ENCODE measurements at places on chromosomes 4 and X.

GRCh38 chrX:17680732-17681413 is 56.4 kb upstream of the SCML1 start:
- DNase-seq: no peak

DNA sequence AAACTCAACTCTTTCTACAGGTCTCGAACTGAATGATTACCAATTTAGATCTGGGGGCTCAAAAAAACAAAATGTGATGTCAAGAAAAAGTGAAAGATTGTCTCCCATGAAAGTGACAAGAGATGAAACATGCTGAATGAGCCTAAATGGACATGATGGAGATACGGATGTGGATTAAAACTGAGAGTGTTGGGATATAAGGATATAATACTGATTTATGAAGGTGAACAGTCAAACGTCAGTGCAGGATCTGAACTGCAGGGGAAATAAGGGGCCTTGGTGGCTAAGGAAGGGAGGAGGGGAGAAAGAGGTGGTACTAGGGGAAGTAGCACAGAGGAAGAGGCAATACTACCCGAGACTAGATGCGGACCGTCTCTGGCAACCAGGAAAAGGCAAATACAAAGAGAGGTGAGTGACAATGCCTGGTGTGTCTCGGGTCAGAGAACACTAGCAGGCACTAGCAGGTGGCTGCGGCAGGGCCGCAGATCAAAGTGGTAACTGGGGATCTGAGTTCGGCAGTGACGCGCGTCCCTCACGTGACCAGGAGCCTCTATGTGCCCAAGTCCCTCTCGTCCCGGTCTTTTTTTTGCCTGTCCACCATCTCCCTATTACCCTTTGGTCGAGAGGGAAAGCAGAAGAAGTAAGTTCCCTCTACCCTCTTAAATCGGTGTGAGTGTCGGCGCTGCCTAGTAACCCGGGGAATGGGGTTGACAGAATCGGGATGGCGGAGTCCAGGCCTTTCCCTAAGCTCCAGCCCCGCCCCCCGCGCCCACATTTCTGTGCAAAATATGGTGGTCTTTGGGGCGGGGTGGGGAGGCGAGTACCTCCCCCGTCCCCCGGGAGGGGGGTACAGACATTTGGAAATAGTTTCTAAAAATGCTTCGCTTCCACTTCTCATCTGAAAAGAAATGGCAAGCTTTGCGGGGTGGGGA is at the start of gene TCEAL1:
Gene TCEAL1 (plus strand): TSS at position 590 of the 932 bp plus-strand sequence. CDS start 942 bp downstream, outside the sequence.
- no peak for DNase-seq

GRCh38 chrX:3076416-3076991 is 35.2 kb downstream of the ARSF start:
- no peak for DNase-seq

GRCh38 chrX:19881559-19881958 is 5.8 kb downstream of the SH3KBP1 start:
- DNase-seq: no peak

- DNase-seq: no peak
These were observed 225.1 kb upstream of the UGT8 start for GRCh38 chr4:114373508-114373907.

DNA sequence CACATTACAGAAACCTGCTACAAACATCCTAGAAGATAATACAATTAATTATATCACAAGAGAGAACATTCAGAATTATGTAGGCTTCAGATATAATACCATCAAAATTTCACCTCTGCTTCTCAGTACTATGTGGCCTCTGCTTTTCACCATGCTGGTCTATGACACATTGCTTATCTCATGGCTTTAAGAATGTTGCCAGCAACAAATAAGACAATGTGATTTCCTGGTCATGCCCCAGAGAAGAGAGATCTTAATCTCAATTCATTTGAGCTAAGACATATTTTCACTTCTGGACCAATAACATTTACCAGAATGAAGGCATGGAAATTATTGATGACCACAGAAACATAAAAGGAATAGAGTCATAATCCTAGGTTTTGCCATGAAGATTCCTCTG is 1233.4 kb upstream of the ADGRL3 start:
- DNase-seq: no peak

- no peak for DNase-seq
These were observed 13.3 kb downstream of the HNRNPD start for GRCh38 chr4:82360298-82361177.

DNA sequence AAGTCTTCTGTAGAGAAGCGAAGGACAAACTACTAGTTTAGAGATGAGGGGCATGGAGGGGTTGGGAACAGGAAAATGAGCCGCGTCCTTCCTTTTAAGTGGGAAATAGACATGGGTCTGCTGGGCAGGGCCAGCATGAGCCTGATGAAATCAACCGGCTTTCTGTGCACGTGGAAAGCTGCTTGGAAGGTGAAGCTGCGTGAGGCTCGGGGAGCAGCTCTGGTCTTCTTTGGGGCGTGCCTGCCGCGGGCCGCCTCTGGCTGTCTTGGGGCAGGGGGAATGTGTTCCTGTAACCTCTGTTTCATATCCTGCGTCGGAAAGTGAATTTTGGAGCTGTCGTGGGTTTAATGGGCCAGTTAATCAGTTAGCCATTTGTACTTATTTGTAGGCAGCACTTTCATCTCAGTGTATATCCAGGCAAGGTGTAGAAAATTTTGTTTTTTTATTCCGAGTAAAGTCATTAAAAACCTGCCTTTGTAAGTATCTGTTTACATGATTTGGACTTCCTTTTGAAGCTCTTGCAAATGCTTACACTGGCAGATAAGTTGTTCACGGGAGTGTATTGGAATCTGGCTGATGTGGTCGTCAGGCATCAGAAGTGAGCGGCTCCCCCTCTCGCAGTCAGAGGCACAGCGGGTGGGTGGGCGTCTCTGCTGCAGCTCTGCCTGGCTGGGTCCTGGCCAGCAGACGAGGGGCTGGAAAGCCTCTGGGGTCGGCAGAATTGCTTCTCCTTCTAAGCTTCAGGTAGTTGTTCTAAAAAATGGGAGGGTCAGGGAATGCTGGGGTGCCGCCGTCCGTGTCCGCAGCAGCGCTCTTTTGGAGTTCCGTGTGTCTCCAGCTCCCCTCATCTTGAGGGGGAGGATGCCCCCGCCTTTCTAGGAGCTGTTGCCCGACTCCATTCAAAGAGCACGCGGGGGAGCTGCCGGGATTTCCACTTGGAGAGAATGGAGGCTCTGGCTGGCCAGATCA is 70.5 kb upstream of the HGFAC start:
- DNase-seq: no peak

GRCh38 chr4:139532947-139533346 is 23.1 kb downstream of the SETD7 start:
- DNase-seq: no peak

GRCh38 chr4:174209341-174209740 is 74.1 kb downstream of the FBXO8 start:
- no peak for DNase-seq

DNA sequence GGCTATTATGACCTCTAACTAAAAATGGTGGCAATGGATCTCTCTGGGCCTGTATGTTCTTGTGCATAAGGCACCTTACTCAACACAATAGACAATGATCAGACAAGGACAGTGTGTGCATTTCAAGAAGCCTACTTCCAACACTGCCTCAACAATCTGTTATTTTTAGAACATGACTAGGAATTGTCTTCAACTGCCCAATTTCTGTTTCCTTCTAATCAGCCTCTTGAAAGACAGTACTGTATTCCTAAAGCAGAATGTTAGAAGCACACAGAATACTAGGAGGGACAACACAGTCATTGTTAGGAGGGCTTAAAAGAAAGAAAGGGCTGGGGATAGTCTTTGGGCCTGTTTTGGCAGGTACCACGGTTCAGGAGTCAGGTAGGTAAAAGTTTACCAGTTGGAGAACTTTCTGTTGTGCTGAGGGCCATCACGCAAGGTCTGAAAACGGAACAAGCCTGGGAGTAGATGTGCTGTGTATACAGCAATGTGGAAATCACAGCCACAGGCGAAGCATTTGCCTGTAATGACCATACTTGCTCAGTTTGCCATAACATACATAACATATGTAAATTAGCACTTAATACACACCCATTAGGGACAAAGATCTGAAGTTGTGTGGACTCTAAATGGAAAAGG is 100.8 kb upstream of the ATXN3L start:
- no peak for DNase-seq

GRCh38 chrX:56812515-56813105 is 83.6 kb downstream of the NBDY start:
- no peak for DNase-seq

DNA sequence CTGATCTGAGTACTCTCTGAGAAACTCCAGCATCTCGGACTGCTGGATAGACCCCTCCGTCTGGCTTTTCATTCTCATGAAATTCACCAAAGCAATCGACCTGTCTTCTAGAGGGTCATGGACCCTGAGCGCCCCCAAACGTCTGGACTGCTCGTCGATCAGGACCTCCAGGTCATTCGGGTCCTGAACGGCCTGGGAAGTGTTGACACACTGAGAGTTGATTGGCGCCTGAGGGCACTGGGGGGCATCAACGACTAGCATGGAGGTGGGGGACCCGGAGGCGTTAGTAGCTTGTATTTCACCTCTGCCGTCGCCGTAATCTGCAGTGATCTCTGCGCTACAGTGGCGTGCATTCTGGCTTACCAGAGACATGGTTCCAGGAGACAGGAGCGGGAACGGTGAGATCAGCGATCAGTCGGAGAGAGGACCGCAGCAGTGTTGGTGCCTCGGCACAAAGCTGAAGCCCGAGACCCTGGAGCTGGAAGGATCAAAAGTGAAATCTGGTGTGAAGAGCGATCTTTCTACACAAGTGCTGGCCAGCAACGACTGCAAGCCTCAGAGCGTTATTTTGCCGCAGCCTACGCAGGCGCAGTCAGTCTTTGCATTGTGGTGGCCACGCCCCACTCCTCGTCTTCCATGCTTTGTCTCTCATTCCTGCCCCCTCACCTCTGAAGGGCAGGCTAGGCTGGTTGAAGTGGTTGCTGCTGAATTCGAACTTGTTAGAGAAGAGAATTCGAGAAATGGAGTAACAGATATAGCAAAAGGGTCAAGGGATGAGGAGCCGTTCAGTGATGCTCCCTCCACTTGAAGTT is at the start of gene MAGEE2:
Gene MAGEE2 (minus strand): TSS at position 575 of the 812 bp plus-strand sequence. CDS start 203 bp downstream, at position 372.
- DNase-seq: no peak
